GM19239 (cell line): ENCODE measurements at places on chromosomes 16 and 17.

- no peak for DNase-seq
Observed at GRCh38 chr17:48470388-48471034, 40.5 kb upstream of the SKAP1 start.

DNA sequence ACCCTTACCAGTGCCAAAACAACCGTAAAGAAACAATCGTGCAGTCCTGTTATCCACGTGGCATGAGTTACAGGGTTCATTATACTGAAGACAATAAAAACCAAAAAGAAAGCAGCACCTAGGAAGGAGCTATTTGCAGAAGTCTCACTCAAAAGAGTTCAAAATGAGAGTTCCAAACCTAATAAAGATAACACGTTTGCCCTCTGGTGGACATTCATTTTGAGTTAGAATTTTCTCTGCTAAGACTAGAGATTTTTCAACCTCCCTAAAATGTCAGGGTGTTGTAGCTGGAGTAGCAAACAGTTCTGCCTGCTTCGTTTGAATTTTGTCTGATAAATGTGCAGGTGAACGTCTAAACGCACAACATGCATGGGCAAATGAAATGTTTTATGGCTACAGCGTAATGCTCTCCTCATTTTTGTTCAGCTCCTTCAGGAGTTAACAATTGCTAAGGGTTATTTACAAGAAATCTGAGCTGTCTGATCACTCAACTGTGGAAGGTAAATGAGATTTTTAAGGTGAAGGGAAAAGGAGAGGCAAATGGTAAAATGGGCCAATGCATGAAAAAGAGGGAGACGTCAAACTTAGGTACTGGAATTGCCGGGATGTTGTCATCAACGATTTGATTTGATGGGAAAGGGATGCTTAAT lies 1067.9 kb upstream of the EEF2KMT start:
- no peak for DNase-seq

DNA sequence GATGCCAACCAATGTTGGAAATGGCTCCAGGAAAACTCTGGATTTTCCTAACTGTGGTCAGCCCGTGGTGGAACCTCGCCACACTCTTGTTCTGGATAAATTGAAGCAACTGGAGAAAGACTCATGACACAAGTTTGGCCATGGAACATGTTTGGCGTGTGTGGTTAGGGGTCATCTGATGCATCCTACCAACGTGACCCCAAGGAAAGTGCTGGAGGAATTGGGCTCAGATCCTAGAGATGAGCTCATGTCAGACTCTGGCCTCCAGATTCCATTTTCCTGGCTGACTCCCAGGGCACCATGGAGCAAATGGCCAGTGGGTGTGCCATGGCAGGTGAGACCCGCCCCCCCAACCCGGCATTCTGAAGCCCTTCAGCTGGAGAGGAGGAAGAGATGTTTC lies 58.5 kb downstream of the CACNG5 start:
- DNase-seq: no peak

- DNase-seq: no peak
Observed at GRCh38 chr17:73643001-73643851, 1.0 kb downstream of the SDK2 start.

- no peak for DNase-seq
Observed at GRCh38 chr17:8133941-8134340, 10.0 kb upstream of the HES7 start.

- no peak for DNase-seq
Observed at GRCh38 chr16:83908798-83909197, 9.9 kb downstream of the MLYCD start.

DNA sequence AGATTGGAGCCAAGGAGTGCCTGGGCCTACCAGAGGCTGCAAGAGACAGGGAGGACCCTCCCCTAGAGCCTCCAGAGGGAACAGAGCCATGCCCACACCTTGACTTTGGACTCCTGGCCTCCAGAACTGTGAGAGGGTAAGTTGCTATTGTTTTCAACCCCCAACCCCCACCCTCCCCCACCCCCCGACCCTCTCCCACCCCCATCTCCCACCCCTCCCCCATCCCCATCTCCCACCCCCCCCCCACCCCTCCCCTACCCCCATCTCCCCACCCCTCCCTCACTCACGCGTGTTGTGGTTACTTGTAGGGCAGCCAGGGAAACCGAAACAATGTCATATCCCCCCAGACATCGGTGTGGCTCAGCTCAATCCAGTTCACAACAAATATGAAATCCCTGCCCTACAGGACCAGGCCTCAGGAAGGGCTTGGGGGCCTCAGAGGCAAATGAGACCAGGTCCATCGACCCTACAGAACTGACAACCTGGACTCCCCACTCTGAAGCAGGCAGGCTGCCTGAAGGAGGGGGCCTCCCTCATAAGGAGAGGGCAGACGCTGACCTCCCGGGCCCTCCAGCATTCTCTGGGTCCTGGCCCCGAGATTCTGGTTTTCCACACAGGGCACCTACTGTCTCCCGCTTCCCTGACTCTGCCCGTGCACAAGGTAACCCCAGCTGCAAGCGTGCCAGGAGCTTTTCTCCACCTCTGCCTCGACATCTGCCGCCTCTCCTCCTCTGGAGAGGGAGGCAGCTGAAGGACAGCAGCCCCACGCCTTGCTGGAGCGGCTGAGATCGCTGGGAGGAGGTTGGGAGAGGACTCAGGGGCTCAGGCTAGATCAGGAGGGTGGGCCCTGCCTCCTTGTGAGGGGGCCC lies 3.0 kb upstream of the ZCCHC14 start:
- no peak for DNase-seq

DNA sequence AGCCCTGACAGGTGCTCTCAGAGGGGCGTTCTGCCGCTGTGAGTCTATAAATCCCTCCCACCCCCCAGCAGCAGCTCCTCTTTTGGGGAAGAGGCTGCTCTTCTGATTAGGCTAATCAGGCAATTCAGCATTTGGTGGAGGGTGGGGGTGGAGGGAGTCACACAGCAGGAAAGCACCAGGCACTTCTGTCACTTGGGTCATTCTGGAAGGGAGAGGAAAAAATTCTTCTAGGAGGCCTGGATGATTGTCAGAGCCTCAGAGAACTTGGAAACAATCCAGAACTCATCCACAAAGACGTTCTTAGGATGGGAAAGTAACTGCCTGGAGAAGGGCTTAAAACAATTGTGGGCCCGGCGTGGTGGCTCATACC lies 7.3 kb upstream of the SSTR2 start:
- no peak for DNase-seq

- no peak for DNase-seq
Observed at GRCh38 chr16:54269461-54269860, 17.1 kb downstream of the IRX3 start.

GRCh38 chr16:55597928-55598327 lies 31.4 kb downstream of the CAPNS2 start:
- DNase-seq: no peak

GRCh38 chr16:53433930-53434376 lies 318 bp upstream of the RBL2 start:
- DNase-seq: no peak

- DNase-seq: no peak
Observed at GRCh38 chr17:19343256-19343630, 19.3 kb downstream of the B9D1 start.

GRCh38 chr17:34798581-34798980 lies 162.7 kb downstream of the CCT6B start:
- DNase-seq: no peak

GRCh38 chr17:64091116-64091515 lies 38.8 kb downstream of the ERN1 start:
- peak; percentile 28 for DNase-seq

GRCh38 chr17:16922386-16923096 lies 49.4 kb downstream of the TNFRSF13B start:
- no peak for DNase-seq

- no peak for DNase-seq
Observed at GRCh38 chr17:8445536-8445935, 9.9 kb downstream of the NDEL1 start.

DNA sequence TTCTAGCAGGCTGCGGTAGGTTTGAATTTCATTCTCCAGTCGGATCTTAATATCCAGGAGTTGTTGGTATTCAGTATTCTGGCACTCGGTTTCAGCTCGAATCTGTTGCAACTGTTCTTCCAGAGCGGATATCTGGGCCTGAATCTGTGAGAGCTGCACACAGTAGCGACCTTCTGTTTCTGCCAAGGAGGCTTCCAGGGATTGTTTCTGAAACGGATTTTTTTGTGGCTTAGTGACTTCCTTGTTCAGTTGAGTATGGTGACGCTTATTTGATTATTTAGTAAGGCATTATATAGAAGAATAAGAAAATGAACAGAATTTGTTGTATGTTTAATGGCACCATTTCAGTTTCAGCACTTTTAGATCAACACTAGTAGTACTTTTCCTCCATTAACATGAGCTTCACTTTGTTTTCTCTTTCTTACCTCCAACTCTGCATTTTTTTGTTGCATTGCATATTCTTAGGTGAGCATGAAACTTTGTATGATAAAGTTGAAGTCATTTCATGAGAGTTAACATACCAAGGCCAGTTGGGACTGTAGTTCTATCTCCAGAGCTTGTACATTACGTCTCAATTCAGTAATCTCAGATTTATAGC lies 2.8 kb downstream of the KRT10 start:
- no peak for DNase-seq

GRCh38 chr16:81493755-81494433 lies 49.3 kb downstream of the CMIP start:
- DNase-seq: no peak
